ENCODE measurements at places on chromosomes 6 and 20.

DNA sequence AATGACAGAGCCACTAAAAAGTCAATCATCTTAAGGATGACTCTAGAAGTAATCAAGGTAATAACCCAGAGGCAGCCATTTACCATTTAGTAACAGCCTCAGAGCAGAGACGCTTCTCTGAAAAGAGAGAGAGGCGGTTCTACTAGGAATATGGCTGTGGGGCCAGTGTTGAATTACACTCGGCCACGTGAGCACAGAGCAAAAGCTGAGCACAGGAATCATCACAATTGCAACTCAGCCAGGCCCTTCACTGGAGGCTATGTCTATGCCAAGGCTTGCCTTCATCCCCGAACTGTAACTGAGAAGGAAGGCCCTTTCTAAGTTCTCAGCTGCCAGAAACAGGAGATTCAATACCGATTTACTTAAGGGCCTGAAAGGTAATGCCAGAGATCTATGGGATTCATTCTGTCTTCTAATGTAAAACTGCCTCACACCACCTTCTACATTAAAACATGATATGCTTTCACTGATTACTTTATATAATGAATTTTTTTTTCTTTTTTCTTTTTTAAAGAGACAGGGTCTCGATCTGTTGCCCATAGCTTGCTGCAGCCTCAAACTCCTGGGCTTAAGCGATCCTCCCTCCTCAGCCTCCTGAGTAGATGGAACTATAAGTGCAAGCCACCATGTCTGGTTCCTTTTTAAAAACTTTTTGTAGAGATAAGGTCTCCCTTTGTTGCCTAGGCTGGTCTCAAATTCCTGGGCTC is 67.6 kb downstream of the NUDT3 start:
- DNase-seq = no peak

GRCh38 chr6:15672291-15672690 is 9.5 kb upstream of the DTNBP1 start:
- DNase-seq = no peak

GRCh38 chr6:131443514-131443913 is 129.5 kb upstream of the ARG1 start:
- DNase-seq = no peak

- peak; percentile 84 for DNase-seq
Observed at GRCh38 chr20:32539026-32539816, 45.9 kb downstream of the NOL4L start.

DNA sequence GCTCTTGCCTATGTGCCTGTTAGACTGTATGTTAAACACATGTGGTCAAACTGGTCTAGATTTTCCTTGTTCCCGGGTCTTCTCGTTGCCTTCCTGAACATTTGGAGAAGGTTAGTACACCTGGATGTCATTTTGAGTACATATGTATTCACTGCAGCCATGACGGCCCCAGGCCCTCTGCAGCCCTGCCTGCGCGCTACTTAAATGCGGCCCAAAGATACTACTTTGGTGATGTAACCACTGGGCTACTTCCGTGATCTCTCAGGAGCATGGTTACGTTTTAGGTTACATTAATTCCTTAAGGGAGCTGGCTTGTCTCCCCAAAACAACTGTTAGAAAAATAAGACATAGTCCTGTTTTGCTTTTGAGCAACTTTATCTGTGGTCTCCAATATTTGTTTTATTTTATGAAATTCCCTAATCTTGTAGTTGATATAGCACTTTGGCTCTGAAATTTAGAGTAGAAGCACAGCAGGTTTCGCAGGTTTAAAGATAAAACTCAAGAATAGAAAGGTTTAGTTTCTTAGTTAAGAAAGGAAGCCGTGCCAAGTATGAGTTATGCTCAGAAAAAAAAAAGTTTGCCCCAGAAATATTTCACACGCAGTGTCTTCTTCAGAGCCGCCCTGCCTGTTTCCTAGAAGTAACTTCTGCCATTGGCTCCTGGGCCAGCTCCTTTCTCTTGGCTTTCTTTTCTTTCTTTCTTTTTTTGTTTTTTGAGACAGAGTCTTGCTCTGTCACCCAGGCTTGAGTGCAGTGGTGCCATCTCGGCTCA is 38.1 kb downstream of the TIAM2 start:
- no peak for DNase-seq

GRCh38 chr6:3090013-3090412 is 21.7 kb downstream of the RIPK1 start:
- DNase-seq = no peak

GRCh38 chr6:51618563-51618962 is 468.9 kb downstream of the PKHD1 start:
- no peak for DNase-seq

- no peak for DNase-seq
Observed at GRCh38 chr6:10386220-10386619, 28.7 kb downstream of the TFAP2A start.

DNA sequence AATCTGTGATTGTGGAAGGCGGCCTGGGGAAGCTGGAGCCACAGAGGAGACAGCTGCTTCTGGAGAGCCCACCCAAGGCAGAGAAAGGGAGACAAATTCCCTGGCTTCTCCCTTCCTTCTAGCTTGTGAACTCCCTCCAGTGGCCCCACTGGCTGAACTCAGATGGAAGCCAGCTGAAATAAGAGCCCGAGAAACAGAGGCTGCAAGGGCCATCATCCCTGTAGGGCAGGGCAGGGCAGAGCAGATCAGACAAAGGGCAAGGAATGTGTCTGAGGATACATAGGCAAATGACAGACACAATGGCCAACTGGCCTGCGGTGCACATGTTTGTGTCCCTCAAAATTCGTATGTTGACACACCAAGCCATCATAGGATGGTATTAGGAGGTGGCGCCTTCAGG is 25.3 kb downstream of the MDFI start:
- peak; percentile 60 for DNase-seq

DNA sequence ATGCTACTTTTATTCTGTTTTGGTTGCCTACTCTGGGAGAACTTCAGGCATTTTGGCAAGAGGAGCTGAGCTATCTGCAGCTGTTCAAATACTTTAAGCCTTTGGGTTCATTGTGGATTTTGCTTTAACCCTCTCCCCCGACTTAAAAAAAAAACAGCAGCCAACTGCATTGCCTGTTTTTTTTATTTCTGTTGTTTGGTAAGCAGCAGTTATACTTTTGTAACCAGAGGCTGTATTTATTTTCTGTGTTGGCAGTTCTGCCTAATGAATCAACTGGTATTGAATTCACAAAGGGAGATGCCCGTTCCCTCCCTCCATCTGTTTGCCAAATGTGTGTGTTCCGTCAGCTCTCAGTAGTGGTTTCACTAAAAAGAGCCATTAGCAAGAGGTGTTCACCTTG is 484.0 kb downstream of the UTRN start:
- no peak for DNase-seq

DNA sequence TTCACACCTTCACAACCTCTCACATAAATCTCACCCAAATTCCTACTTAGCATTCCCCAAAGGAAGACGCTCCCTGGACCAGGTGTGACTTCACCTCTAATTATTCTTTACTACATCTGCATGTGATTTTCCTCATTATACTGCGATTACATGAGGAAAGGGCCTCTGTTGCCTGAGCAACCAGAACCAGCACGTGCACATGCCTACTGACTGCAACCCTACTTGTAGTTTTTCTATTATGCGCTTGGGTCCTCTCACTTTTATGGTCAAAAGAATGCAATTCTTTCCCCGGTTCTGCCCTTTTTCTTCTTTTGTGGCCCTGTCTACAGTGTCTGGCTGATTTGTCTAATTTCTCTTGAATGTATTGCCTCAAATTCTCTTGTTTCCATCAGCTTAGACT is 20.4 kb upstream of the ANKEF1 start:
- no peak for DNase-seq

DNA sequence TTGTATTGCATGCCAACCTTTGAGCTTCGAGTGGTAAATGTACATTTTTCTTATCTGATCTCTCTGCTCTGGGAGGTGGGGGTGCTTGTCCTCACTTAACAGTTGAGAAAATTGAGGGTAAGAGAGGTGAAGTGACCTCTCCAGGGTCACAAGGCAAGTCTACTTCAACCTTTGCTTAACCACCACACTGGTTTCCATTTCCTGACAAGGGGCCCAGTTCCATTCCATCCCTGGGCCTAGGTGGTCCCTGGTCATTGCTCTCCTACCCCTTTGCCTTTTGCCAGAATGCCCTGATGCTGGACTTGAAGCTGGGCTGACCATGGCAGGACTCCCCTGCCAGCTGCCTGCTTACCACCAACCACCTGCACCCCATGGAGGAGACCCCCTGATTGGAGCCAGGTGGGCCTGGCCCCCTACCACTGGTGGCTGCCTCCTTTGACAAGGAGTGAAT is 9.9 kb upstream of the BPIFB3 start:
- peak; percentile 8 for DNase-seq
